ENCODE measurements at places on chromosomes 3 and 15.

DNA sequence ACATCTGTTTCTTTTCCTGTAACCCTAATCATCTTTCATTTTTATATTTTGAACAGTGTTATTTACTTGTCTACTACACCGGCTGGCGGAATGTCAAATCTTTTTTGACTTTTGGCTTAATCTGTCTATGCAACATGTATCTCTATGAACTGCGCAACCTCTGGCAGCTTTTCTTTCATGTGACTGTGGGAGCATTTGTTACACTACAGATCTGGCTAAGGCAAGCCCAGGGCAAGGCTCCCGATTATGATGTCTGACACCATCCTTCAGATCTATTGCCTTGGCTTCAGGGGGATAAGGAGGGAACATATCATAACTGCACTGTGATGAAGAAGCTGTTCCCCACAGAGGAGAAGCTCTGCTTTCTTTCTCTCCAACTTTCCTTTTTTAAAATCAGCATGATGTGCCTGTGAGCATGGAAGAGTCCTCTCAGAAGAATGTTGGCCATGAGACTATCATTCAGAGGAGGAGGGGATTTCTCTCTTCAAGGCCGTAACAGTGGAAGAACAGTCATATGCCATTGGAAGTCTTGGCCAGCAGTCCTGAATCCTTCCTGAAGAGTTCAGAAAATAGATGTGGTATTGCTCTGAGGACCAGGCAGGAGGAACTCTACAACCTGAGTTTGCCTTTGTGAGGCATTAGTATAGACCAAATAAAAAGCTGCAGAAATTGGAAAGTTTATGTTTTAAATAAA lies 69.9 kb downstream of the SEC22A start:
- no peak for DNase-seq

GRCh38 chr3:109995377-109995776 lies 658.0 kb upstream of the DPPA4 start:
- DNase-seq: no peak

- no peak for DNase-seq
These were observed 36.4 kb upstream of the MYZAP start for GRCh38 chr15:57555270-57555669.

- no peak for DNase-seq
These were observed 92.2 kb downstream of the LINGO1 start for GRCh38 chr15:77540312-77541060.

- DNase-seq: no peak
These were observed 500.6 kb upstream of the AGTR1 start for GRCh38 chr3:148197061-148197460.

DNA sequence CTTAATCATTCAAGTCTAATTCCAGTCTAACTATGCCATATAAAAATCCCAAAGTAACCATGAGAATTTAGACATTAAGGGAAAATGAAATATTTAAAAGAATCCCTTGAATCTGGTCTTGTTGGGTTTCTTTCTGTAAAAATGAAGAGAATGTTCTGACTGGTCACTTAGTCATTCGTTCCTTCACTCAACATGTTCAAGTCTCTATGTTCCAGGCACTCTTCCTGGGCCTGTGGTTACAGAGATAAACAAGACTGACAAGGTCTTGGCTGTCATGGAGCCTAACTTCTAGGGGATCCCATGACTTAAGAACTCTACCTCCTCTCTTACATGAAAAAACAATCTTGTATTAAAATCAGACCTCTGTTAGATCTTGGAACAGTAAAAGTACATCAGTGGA lies 638.6 kb upstream of the TBL1XR1 start:
- DNase-seq: no peak

DNA sequence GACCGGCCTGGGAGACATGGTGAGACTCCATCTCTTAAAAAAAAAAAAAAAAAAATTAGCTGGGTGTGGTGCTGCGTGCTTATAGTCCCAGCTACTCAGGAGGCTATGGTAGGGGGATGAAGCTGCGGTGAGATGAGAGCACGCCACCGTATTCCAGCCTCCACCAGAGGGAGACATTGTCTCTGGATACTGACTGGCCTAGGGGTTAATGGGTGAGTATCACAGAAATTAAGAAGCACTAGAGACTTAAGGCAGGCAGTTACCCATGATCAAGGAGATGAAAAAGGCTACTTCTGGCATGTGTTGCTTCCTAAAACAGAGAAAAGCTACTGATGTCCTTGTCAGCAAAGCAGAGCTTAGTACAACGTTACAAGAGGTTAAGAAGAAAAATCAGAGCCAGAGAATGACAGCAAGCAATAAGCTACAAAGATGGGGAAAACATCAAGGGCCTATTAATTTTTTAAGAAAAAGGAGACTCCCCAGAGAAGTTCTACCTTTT lies 8.6 kb downstream of the TFRC start:
- no peak for DNase-seq

DNA sequence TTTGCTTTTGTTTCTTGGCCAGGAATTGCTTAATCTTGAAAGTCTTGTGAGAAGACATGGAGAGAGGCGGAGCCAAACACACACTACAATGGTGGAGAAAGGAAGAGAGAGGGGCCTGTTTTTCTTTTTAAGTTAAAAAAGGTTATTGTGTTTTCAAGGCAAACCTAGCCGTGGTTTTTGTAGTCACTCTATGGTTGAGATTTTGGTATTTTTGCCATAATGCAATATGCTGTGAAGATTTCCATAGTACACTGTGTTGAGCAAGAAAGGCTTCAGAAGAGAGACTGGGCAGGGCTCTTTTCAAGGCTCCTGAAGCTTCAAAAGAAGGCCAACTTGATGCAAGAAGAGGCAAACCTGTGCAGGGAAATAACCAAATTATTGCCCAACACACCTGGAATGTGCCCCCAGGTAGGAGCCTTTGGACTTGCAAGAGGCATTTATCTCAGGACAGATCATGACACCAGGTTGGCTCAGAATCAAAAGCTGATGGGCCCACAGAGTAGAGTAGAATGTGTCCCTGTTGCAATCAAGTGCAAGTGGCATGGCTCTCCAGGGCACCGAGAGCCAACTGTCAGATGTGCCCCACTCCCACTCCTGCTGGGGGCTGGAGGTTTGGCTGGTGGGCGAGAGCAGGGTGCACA lies 22.1 kb downstream of the AMOTL2 start:
- DNase-seq: no peak

DNA sequence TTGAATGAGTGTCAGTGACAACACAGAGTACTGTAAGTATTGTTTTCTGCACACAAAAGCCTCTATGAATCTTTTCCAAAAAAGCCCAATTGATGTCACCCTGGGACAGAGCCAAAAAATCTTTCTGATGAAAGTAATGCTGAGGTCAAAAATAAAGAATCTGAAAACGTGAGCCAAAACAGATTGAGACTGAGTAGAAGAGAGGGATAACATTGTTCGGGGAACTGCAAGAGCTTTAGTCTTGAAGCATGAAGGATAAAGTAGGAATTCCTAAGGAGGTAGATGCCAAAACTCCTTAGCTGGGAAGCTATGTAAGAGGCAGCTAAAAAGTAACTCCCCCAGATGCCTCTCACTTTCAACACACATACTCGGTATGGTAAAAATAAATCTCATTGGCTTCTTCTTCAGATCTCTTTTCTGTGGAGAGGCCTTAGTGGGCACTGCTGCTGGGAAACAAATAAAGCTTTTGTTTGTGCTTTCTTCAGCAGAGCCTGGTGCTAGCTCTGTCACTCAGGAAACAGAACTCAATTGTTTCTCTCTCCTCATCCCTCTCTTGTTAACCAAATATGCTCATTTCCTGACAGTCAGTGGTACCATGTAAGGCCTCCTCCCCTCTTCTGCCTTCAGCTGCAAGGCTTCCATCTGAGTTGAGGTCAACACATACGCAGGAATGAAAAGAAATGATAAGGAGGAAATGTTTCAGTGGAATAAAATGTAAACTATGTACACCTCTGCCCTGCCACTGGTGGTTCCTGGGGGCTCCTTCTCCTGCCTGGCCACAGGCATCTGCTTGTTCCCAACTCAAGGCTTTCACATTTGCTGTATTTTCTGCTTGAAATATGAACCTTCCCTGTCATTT lies 58.1 kb downstream of the CD200 start:
- peak; percentile 78 for DNase-seq

DNA sequence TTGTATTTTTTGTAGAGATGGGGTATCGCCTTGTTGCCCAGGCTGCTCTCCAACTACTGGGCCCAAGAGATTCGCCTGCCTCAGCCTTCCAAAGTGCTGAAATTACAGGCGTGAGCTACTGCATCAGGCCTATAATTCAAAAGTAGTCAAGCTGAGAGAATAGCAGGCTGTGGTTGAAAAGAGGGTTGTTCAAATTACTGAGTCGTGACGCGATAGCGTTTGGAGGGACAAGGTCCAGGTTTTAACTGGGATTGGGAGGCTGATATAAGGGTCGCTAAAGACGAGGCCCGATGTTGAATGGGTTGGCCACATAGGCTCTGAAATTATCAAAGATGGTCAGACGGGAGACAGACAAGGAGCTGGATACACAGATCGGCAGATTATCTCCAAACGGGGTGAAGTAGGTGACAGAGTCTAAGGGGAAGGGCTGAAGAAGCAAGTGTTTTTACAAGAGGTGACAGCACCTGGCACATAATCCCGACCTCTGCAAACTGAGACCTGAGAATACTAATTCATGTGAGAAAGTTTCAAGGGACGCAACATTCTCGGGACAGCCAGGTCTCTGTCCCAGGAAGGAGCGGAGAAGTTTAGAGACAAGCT lies 759 bp upstream of the ARID3B start:
- DNase-seq: no peak

GRCh38 chr3:172125963-172126457 lies 86.6 kb downstream of the FNDC3B start:
- DNase-seq: no peak

DNA sequence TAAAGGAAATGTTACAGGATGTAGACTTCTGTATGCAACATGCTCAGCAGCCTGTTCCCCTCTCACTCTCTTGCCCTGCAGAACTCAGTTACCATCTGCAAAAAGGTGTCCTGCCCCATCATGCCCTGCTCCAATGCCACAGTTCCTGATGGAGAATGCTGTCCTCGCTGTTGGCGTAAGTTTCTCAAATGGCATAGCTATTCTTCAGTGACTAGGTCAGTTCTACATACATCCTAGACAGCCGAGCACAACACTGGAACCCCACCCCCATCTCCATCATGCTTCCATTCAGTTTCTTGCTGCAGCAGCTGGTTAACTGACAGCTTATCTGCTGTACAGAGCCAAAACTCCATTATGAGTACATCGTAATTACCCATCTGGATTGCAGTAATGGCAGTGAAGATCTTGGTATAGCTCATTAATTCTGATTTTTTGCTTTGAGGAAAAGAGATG lies 4.5 kb downstream of the THBS1 start:
- no peak for DNase-seq

- no peak for DNase-seq
These were observed 65.5 kb upstream of the DCBLD2 start for GRCh38 chr3:98966862-98967546.

GRCh38 chr3:48140336-48140757 lies 47.9 kb downstream of the CDC25A start:
- DNase-seq: no peak

DNA sequence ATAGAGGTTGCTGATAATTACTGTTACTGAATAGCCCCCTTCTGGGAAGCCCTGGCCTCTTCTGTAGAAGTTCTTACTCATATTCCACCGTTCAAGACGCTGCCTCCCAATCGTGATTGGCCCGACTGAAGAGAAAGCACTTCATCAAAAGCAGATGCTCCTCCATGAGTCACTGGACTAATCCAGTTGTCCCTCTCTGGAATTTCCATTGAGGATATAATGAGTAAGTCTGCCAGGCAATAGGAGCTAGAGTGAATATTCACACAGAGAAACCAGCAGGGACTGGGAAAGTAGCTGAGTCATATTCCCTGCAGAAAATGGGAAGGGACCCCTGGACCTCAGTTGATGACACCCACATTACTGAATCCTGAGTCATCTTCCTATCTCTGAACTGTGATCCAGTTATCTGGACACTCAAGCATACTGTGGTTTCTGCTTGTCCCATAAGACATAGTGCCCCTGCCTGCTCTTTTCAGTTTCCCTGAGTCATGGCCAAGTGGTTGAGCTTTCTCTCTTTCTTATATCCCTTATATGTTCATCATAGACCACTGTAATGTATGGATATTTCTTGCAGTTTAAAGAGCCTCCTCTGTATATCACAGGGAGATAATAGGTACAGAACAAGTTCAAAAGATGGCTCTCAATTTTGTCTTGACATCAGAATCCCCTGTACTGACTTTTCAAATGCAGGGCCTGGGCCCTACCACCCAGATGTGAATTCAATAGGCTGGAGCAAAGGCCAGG lies 151.2 kb upstream of the CDIN1 start:
- peak; percentile 20 for DNase-seq

- DNase-seq: no peak
These were observed 923.0 kb upstream of the NR2F2 start for GRCh38 chr15:95407534-95407933.

- DNase-seq: no peak
These were observed 149.3 kb downstream of the VPS13C start for GRCh38 chr15:61910839-61911369.

GRCh38 chr3:61233746-61234145 lies 17.5 kb downstream of the FHIT start:
- DNase-seq: no peak

DNA sequence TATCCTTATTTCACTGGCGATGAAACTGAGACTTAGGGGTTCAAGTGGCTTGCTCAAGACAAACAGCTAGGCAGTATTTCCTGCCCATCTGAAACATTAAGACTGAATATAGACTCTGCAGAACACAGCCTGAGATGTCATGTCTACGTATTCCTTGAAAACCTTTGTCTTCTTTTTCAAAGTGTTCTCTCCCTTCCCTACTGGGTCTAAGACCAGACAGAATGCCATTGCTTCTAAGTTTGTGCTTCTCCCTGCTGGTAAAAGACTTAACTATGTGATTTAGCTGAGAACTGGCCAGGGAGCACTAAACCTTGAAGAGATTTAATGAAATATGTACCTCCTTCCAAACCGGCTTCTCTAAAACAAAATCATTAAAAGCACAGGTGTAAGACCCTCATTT lies 9.9 kb downstream of the BCL6 start:
- DNase-seq: no peak

DNA sequence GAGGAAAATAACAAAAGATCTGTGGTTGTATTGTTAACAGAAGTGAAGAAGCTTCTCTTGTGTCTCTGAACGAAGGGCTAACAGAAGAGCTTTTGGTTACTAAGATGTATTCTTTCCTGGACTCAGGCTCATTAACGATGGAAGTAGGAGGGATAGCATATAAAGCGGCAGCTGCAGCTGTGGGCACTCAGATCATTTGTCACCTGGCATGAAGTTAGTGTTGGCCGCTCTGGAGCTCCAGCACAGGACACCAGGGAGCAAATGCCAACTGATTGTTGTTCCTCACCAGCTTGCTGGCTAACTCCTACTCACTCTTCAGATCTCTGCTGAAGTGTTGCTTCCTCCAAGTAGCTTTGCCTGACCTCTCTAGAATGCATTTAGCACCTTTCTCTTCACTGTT lies 15.5 kb upstream of the SLITRK3 start:
- DNase-seq: no peak

GRCh38 chr3:45683417-45684326 lies 5.5 kb upstream of the SACM1L start:
- no peak for DNase-seq

- DNase-seq: peak; percentile 80
These were observed 293.5 kb upstream of the SUCLG2 start for GRCh38 chr3:67947808-67948508.

GRCh38 chr15:65772930-65773329 lies 19.2 kb downstream of the DENND4A start:
- DNase-seq: no peak

Data from NT2/D1 (cell line).